Fibroblast of gingiva (primary cell): ENCODE measurements at places on chromosomes 11 and 22.

DNA sequence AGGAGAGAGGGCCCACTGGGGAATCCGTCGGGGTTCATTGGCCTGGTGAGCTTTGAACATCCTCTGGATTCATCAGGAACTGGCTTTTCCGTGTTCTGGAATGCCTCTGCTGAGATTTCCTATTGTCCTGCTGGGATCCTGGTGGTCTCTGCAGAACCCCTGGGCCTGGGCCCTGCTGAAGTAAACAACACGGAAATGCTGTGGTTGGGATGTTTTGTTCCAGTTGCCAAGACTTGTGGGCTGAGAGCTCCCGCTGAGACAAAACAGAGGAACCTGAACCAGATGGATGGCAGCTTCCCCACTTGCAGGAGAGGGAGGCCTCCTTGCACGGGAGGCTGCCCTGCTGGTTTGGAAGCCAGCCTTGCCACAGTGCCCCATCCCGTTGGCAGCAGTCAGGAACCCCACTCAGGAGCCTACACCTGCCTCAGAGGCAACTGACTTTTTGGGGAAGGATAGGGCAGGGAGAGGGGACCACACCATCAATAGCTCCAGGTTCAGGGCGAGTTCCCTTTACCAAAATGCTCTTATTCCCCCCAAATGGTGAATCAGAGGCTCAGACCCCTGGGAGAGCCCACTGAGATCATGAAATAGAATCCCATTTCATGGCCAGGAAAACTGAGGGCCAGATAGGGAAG is 60.7 kb downstream of the LRRC32 start:
- DNase-seq: peak; percentile 74

DNA sequence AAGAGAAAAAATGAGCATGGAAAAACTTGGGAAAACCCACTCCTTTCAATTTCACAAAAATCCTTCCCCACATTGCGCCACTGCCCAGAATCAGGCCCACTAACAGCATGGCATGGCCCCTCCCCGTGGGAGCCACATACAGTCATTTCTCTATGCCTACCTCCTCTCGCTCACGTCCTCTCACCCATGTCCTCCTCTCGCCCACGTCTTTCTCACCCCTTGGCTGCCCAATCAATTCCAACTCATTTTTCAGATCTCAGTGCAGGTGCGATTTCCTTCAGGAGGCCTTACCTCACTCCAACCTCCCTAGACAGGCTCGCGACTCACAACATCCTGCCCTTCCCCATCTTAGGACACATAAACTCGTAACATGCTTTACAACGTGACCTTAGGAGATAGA is 229.2 kb downstream of the CADM1 start:
- no peak for DNase-seq

DNA sequence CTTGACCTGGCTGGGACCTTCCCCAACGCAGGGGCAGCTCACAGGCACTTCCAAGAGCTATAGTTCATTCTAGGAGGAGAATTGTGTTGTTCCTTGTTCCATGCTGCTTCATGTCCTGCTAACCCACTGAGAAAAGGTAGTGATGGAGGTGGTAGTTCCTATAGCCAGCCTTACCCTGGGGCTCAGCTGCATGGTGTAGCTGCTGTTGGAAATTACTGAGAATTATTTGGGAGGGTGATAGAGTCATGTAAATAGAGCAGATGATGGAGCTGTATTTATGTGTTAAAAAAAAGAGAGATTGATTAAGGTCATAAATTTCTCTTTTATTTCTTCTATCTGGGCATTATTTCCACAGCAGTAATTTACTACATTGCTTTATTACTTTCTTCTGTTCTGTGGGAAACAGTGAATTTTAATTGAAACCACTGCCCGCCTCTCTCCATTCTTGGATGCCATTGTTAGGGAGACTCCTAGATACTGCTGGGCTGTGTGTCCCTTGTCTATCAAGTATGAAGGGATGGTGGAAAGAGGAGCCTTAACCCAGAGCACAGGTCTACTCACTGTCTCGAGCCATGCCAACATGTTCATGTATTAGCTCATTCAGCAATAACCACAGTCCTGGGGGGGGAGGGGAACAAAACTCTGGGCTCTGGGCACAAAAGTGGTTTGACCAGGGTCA is 309.2 kb downstream of the FAT3 start:
- DNase-seq: no peak

DNA sequence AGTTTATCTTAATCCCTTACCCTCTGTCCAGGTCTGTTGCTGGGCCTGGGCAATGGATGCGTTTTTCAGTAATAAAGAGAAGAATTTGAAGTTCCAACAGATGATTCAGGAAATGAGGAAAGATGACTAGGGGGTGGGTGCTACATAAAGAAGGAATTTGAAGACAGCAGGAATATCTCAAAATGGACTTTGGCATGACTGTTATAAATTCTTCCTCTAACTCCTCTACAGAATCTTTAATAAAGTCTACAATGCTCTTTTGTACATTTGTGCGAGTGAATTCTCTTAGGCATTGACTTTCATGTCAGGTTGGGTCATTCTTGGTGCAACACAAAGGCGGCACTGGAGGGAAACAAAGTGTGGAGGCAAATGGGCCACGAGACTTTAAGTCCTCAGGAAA is 35.1 kb upstream of the PRSS23 start:
- DNase-seq: no peak

- DNase-seq: no peak
Observed at GRCh38 chr11:11454671-11455223, 101.7 kb upstream of the CSNK2A3 start.

DNA sequence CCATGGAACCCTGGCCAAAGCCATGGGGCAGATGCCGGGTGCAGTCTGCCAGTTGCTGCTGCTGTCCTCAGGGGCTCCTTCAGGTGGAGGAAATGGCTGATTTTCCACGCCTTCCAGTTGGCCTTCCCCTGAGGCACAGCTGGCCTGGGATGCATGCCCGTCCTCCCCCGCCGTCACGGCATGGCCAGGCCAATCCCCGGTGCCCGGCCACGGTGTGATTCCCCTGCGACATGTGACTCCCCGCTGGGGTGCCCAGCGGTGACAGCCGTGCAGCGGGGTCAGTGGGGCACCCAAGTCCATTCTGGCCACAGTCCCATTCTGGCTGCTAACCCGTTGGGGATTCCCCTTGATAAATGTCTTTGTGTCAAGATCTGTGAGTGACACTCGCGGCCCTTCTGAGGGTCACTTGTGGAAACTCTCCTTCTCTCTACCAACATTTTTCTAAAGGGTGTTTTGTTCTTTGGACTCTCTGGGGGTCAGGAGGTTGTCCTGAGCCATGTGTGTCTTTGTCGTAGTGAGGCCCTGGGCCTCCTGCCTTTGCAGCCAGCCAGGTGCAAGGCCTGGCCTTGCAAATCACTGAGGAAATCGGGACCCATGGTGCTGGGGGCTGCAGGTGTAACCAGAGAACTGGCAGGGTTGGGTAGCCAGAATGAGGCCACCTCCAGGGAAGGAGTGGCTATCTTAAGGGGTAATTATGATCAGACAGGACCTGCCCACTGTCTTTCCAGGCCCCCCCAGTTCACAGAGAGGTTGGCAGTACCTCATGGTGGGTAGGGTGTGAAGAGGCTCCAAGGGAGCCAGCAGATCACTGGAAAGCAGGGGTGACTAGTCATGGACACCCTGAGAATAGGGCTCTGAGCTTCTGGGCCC is 37.1 kb downstream of the KCNQ1OT1 start:
- DNase-seq: no peak

GRCh38 chr22:38236786-38237185 is 35.0 kb downstream of the MAFF start:
- no peak for DNase-seq

DNA sequence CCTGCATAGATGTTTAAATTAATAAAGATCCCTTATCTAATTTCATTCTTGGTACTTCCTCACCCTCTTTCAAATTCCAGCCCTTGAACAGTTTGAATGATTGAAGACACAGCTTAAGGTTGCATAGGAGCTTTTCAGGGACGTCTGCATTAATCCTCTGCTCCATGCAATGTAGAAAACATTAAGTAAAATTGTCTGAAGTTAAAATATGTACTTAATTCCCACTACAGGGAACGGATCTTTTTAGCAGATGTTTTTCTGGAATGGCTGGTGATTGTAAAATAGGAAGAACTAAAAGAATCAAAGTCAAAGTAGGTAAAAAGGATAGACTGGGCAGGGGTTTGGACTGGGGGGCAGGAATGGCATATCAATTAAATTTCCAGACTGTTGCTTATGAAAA is 58.9 kb downstream of the ABTB2 start:
- DNase-seq: no peak

- no peak for DNase-seq
Observed at GRCh38 chr11:61011950-61012736, 40.7 kb downstream of the CD6 start.

DNA sequence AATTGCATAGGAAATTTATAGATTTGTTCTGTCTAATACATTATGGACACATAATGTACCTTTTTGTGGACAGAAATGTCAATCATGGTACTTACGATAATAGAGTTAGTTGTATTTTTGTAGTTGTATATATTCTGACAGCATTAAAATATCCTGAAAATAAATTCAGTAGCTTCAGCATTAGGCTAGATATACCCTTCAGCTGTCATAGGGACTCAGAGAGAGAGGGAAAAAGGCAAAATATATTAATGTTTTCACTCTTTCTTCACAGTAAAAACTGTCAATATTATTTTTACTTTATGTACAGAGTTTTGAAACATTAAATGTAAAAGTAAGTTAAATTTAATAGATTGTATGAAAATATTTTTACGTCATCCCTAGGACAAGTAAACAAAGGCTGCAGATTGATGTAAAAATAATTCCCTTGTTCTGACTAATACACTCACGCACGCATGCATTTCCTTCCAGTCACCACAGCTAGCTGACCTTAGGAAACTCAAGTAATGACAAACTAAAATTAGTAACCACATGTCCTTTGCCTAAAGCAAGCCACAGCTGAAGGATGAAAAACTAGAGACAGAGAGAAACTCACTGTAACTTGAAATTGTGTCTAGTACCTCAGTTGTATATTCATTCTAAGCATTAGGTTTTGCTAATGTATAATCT is 104.7 kb upstream of the CARD18 start:
- DNase-seq: peak; percentile 95

- DNase-seq: no peak
Observed at GRCh38 chr22:24231706-24232105, 13.2 kb downstream of the GGT5 start.

DNA sequence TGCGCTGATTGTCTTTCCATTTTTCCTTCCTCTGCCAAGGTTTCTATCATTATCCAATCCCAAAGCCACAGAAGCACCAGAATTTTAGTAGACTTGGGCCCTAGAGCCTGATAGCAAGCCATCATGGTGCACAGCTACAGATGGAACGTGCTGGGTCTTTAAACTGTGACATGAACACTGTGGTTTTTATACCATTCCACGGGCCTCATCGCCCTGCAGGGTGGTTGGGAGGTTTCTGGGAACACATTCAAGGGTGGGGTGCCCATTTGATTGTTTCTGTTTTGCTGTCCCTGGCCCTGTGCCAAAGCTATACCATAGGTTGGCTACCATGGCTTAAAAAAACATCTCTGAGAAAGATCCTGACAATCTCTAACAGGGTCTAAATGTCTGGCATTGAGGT is 151.9 kb downstream of the CACNA1I start:
- DNase-seq: no peak

GRCh38 chr11:66868726-66869566 is 12.1 kb downstream of the LRFN4 start:
- DNase-seq: no peak

DNA sequence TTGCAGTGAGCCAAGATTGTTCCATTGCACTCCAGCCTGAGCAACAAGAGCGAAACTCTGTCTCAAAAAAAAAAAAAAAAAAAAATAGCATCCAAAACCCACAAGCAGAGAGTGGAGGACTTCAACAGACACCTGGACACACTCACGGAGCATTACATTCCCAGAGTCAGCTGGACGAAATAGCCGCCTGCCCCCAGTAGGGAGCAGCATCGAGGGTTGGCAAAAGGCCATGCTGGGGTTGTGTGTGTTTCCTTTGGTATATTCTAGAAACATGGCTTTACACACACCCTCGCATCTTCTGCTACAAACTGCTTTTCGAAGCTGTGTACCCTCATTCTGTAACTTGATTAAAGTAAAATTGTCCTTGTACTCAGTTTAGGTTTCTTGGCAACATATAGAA is 5.3 kb downstream of the ADA2 start:
- no peak for DNase-seq

DNA sequence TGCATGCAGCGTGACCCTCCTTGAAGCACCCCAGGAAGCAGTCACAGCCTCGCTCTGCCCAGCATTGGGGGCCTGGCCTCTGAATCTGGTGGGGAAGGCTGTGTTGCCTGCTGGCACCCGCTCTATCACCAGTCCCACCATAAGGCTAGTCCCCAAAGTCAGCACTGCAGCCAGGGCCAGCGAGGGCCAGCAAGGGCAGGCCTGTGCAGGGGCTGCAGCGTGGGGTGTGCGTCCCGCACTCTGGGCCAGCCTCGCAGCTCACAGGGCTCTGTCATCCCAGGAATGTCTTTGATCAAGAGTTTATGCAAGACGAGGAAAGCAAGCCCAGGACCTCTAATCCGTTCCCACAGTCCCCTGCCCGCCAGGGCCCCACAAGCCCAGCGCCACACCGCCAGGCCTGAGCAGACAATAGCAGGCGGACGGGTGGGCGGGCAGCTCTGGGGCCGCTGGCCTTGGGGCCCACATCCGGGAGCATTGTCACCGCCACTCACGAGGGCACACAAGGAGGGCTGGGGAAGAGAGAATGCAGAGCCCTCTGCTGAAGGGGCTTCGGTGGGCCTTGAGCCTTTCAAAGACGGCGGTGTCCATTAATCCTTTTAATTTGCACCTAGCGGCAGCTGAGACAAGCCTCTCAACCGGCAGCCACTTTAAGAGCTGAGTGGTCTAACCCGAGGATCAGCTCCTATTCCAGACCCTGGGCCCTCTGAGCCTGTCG is 17.1 kb downstream of the LTO1 start:
- no peak for DNase-seq

DNA sequence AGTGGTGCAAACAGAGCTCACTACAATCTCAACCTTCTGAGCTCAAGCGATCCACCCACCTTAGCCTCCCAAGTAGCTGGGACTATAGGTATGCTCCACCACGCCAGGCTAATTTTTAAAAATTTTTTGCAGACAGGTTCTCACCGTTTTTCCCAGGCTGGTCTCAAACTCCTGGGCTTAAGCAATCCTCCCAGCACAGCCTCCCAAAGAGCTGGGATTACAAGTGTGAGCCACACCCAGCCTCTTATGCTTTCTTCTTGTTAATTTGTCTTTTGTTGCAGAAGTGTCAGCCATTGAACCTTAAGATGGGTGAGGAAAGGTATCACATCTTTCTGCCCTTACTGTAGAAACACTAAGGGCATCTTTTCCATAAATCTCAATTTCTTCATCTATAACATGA is 34.9 kb downstream of the DENND5A start:
- no peak for DNase-seq

DNA sequence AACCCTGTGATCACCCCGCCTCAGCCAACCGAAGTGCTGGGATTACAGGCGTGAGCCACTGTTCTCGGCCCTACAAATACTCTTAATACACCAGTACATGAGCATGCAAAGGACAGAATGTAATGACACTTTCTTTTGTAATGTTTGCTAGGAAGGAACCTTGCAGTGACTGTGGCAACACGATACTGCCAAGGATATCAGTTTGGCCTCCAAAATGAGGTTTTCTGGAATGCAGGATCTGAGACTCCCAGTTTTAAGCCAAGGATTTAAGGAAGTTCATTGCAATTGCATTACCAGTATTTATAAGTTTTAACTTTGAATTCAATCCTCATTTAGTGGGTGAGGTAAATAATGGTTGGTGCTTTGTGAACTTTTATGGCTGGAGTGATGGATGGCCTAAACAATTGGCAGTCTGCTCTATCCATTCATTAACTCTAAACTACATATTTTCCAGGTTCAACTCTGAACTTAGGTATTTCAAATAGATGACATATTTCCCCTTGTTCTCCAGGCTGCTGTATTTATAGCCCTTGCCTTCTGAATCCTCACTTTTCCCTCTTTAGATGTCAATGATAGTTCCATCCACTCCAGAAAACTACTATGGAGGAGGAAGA is 330.3 kb downstream of the C11orf87 start:
- no peak for DNase-seq
